ENCODE measurements at places on chromosomes 4 and X. TPM values are rescaled to one million over a fixed set of nuclear protein-coding genes. Genes with fewer than 3 reads are reported as not detected.

GRCh38 chrX:70001269-70001668 lies 48.5 kb downstream of the AWAT2 start:
- no peak for DNase-seq

SEPTIN11 gene
- polyA plus RNA-seq, result 38.0 TPM

DNA sequence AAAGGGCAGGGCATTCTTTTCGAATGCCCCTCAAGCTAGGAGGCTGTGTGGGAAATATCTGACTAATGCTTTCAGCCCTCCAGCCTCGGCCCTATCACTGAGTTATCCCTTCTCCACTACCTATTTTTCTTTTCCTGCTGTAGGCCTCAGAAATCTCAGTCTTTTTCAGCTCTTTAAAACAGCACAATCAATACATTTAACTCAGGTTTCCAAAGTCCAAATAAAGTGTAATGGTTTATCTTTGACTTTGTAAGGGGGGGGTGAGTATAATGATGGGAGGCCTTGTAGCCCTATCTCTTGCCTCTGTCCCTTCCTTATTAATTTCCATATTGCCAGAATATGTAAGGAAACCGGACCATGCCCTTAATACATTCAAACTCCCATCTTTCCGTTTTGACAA lies 1.6 kb upstream of the WNK3 start:
- no peak for DNase-seq

DNA sequence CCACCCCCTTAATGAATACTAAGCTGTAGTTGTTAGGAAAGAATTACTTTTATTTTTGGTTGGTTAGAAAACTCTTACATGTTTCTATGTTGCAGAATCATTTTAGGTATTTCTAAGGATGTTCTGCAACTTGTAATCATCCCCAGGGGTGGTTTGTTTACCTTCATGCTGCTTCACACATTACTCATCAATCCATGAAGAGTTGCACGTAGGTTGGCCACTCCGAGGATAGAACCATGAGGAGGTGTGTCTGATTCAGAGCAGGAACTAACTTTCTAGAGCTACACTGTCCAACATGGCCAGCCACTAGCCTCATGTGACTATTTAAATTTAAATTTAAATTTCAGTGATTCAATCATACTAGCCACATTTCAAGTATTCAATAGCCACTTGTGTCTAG lies 127.2 kb upstream of the FRMPD4 start:
- no peak for DNase-seq

- DNase-seq, result no peak
These were observed 90.7 kb upstream of the JADE1 start for GRCh38 chr4:128718768-128719167.

DNA sequence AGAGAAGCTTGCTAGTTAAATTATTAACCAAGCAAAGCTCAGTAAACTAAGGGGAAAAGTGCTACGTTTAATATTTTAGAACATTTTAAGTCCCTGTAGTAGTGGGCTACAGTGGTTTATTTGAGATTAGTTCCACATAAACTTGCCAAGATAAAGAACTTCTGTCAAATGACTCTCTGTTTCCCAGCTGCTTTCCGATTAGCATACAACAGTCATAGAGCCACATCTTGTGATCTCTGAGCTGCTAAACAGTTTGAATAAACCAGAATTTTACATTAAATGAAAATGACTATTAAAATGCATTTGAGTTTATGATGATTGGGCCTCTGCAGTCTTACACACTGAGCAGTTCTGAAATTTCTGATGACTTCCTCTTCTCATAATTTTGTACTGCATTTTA lies 568.5 kb downstream of the IQCM start:
- no peak for DNase-seq

DNA sequence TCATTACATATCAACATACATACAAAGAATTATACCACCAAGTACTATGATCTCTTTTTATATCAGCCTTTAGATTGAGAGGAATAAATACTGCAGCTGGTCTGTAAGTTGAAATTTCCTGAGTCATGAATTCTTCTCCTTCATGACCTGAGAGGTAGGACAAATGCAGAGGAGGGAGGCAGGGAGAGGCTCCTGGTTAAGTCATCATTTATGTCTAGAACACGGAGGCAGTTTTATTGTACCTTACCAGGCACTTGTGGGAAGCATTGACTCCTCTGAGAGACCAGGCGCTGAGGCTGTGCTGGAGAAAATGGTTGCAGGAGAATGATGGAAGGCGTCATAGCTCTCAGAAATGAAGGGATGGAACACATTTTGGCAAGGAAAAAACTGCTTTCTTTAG lies 12.5 kb upstream of the CASK start:
- no peak for DNase-seq

SSX2 gene
- polyA plus RNA-seq, result not detected

SRPX gene
- 6.1 TPM for polyA plus RNA-seq

DNA sequence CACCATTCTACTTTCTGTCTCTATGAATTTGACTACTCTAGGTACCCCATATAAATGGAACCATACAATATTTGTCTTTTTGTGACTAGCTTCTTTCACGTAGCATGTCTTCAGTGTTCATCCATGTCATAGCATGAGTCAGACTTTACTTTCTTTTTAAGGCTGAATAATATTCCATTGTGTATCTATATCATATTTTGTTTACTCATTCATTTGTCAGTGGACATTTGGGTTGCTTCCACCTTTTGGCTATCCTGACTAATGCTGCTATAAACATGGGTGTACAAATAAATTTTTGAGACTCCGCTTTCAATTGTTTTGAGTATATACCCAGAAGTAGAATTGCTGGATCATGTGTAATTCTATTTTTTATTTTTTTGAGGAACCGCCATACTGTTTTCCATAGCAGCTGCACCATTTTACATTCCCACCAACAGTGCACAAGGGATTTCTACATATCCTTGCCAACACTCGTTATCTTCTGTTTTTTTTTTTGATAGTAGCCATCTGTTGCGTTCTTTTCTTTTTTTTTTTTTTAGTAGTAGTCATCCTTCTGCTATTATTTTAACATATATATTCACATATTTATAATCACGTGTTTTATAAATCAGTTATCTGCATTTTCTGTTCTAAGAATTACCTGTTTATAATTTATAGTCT lies 158.0 kb upstream of the MED14 start:
- DNase-seq, result no peak

- DNase-seq, result no peak
These were observed 152.8 kb upstream of the GPC4 start for GRCh38 chrX:133568109-133568508.

MAP7D2 gene
- polyA plus RNA-seq, result 3.6 TPM

AKAP4 gene
- not detected for polyA plus RNA-seq

DNA sequence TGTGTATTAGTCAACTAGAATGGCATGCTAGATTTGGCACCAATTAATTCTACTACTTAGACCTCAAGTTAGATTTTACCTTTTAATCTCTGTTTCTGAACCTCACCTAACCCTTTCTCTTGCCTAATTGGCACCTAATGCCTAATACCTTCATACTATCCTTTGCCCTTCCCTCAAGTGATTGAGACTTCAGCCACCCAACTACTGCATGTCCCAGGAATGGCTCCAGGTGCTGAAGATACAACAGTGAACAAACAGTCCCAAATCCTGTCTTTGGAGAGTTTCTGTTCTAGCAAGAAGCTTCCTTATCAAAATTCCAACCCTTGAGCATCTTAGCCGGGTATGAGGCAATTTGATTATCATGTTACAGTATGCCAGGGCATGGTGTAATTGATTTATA lies 139.9 kb downstream of the CPE start:
- no peak for DNase-seq

UGT2B10 gene
- polyA plus RNA-seq, result not detected

H2BW2 gene
- not detected for polyA plus RNA-seq

DNA sequence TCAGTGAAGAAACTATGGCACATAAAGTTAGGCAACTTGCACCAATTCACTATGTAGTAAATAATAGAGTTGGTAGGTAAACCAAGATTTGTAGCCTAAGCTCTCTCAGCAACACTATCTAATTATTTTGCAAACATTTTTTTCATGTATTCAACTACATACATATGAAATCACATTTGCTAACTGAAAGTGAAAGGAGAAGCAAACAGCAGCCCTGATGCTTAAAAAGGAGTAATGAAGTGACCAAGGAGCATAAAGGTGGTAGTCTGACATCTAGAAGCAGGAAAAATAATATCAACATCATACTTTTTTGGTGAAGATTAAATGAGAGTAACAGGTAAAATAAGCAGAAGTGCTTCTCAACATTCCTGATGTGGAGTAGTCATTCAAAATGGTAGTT lies 603.7 kb downstream of the GRXCR1 start:
- DNase-seq, result no peak

GRCh38 chrX:21955403-21956189 lies 15.1 kb downstream of the SMS start:
- DNase-seq, result no peak

GRCh38 chrX:119948381-119948780 lies 4.8 kb upstream of the NKAP start:
- DNase-seq, result no peak

Measured in kidney (tissue), 22 donors.